Activated naive CD4-positive, alpha-beta T cell treated with Interleukin-2 at 50 U/mL for 16 hours (primary cell): ENCODE measurements at places on chromosomes 1 and 21.
A peak's percentile ranks its signal among the peaks of the same experiment; 100 is the strongest.

DNA sequence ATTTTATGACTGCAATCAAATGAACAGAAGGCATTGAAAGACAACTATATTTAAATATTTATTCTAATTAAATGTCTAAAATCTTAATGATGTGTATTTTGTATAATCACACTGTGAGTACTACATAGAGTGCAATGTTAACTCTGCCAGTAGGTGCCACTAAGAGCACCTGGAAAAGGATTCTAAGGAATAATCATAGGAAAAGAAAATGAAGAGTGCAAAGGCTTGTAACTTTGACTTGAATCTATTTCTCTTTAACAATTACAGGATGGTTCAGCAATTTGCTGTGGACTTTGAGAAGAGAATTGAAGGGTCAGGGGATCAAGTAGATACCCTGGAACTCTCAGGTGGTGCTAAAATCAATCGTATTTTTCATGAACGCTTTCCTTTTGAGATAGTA, 200.4 kb downstream of the DNM3 start:
- no peak for DNase-seq

- DNase-seq, result no peak
Measured at GRCh38 chr1:170213596-170213995, 67.8 kb downstream of the NTMT2 start.

- DNase-seq, result peak; percentile 15
Measured at GRCh38 chr1:78145105-78145580, 99.4 kb downstream of the GIPC2 start.

DNA sequence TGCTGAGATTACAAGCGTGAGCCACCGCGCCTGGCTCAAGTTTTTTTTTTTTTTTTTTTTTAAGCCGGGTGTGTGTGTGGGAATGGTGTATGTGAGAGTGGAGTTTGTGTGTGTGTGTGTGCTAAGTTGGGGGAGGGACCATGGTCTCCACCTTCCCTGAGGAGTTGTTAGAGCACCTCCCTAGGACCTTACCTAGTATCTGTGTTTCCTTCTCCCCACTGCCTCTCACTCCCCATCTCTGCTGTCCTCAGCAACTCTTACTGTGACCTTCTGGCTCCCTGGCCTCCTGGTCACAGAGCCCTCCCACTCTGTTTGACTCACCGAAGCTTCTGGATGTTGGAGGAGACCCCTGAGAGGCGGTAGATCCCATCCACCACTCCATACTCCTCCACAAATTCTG, 10.4 kb downstream of the ARHGAP30 start:
- no peak for DNase-seq

DNA sequence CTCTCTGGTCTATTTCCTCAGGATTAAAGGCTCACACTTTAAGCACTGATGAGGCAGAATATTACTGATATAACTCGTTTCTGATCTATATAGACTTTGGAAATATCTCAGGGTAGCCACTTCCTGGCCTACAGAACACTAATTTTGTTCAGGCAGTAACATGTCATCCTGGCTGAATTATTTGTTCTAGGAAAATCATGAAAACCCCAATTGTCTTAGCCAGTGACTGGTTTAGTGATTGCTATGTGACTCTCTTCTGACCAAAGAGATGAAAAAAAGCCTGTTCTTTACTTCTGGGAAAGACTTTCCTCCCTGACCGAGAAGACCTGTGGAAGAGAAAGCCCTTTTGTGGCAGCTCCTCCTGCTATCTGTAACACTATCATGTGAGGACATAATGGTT, 453.7 kb downstream of the SETD4 start:
- DNase-seq, result no peak

- DNase-seq, result no peak
Measured at GRCh38 chr21:44424608-44425306, 30.6 kb upstream of the LRRC3 start.
